ENCODE measurements at places on chromosomes 4 and X.

GRCh38 chr4:138946306-138946705 is 69.3 kb upstream of the NOCT start:
- no peak for DNase-seq

DNA sequence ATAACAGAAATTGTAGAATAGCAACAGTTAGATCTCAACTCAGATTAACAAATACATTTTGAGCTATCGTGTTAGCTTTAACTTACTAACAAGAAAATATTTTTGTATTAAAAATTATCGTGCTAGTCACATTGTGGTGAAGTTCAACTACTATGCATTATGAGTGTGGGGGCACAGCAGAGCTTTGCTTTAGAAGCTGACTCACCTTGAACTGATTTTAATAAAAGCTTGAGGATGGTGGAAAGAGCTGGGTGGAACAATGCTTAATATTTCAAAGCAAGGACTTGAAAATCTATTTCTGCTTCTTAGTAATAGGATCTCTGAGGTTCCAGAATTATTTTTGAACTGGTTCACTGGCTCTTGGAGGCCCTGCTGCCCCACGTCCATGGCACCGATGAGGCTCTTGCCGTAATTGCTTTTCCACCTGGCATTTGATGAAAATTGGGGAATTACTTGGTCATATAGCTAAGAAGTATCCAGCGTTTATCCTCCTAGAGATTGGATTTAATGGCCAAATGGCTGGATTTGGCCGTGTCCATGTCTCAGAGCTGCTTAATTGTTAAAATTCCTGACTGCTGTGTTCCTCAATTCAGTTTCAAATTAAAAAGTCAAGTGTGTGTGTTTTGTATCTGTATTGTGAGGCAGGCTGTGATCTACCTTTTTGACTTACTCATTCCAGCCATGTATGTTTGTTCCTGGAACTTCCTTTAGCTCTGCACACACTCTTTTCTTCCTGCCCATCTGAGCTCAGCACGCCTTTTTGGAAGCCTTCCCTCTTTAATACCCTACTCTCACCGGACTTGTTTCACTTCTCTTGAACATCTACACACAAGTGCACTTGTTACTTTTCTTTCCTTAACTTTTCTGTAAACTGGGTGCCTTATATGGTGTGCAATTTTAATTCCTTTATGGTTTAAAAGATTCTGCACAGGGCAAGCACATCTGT is 66.6 kb upstream of the LIMCH1 start:
- no peak for DNase-seq

GRCh38 chr4:185793716-185794115 is 18.3 kb downstream of the SORBS2 start:
- DNase-seq: no peak

DNA sequence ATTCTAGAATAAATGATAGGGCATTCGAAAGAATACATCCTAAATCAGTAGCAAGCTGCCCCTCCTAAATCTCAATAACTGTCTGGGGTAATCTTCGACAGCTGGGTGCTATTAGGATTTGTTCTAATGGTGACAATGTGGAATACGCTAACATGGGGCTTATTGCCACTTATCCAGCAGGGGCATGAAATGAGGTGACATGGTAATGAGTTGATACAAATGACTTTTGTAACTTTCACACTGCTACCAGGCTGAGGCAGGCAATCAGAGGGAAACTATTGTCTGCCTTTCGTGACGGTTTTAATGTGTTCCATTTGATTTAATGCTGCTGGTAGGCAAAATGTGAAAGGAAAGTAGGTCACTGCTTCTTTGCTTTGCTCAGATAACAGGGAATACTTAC is 1047.4 kb upstream of the PABPC4L start:
- no peak for DNase-seq

GRCh38 chr4:54213761-54214160 is 15.3 kb upstream of the PDGFRA start:
- DNase-seq: no peak

DNA sequence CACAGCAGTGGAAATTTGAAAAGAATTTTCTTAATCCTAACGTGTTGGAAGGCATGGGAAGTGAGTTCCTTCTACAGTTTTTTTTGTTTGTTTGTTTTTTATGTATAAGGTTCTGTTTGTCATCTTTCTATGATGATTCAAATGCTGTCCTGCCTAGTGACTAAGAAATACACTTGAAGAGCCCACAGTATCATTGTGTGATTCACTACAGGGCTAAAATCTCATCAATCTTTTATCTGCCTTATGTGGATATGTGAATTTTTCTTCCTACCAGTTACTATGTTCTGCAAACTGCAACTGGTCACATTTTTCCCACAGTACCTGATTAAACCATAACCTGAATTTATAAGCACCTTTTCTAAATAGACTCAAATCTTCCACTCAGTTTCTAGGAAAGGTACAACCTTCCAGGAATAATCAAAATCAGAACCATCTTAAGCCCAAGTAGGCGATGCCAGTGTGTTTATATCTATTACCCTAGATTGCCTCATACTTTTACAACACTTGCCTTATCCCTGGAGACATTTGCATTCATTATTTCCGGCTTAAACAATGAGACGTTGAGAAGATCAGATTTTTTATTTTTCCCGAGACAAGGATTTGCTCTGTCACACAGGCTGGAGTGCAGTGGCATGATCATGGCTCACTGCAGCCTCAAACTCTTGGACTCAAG is 214.6 kb upstream of the GALNT7 start:
- no peak for DNase-seq

DNA sequence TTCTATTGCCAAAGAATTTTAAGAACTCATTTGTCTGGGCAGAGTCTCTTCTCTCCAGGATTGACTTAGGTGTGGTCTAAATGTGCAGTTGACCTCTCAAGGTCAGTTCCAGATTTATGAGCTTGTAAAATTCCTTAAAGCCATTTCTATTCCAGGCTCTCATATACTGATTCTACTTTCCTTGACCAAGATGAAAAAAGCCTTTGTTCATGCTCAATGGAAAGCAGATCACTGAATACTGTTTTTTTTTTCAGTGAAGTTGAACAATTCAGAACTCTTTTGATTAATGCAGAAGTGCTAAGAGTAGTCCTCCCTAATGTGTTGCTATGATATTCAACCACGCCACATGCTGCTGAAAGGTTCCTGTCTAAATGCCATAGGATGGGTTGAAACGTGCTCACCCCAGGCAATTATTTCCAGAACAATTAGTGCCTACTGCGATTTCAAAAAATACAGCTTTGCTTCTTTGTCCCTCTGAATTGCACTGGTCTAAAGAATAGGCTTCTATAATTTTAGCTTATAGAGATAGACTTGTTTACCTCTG is 312.4 kb upstream of the PABPC5 start:
- no peak for DNase-seq

- DNase-seq: no peak
These were observed 84.7 kb downstream of the ARHGAP10 start for GRCh38 chr4:147816382-147817254.

- no peak for DNase-seq
These were observed 30.3 kb downstream of the FHIP1A start for GRCh38 chr4:151439320-151439719.

- no peak for DNase-seq
These were observed 19.4 kb downstream of the BMP3 start for GRCh38 chr4:81049907-81050306.

DNA sequence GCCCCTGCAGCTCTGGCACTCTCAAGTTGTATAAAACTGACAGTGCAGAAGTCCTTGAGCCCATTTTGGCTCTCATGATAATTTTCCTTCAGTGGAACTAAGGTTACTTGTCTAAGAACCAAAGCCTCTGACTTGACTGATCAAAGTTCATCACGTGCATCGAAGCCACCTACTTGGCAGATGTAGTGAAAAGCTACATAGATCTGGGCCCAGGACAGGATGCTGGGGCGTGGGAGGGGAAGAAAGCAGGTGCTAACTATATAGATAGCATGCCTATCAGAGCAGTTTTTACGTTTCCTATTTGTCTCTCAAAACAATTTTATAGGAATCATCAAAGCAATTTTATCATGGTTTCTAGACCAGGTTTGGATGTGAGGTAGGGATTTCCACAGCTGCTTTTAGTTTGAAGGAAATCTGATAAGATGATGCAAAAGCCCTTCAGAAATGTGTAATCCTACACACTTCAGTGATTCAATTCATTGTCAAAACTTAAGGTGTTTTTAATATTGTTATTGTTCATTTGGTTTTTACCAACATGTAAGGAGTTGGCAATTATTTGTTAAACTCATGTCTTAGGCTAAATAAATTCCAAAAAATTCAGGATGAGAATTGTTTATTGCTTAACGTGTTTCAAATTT is 1.2 kb upstream of the CD40LG start:
- DNase-seq: no peak

DNA sequence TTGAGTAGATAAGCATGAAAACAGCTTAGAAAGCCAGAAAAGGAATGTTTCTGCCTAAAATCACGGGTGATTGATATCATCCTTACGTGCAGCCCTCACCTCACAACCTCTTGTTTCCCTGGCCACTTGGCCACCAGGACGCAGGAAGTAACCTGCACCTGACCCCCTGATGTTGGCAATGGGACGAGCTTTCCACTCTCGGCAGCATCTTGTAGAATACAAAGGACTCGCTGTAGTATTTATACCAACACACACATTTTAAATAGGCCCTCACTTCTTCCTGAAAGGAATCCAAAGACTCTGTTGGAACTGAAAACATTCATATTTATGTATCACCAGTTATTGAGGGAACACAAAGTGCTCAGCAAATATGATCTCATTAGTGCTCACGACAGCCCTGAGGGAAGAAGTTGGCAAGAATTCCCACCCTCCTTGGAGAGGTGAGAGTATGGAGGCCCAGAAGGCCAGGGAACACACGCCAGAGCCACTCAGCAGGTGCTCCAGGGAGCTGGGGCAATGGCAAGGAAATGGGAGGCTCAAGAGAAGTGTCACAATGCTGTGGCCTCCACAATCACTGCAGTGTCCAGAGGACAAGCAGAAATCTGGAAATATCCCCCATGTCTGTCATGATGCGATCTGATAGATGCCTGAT is 103.3 kb upstream of the KIT start:
- no peak for DNase-seq

- no peak for DNase-seq
These were observed 70.8 kb downstream of the STIM2 start for GRCh38 chr4:26931451-26931850.

DNA sequence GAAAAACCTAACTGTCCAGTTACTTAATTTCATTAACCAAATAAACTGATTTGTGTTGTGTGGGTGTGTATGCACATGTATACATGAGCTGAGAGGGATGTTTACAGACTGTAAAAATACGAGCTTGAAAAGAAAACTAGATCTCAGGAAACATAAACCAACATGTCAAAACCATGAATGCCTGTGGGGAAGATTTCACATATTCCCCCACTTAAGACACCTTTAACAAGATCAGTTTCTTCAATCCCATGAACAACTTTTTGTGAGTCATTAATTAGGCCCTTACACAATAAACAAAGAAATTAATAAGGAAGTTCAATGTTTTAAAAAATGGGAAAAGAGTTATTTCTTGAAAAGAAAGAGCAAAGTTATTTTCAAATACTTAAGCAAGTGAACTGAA is 170.8 kb downstream of the ZNF674 start:
- DNase-seq: no peak

GRCh38 chrX:44494357-44494756 is 48.3 kb downstream of the FUNDC1 start:
- no peak for DNase-seq

DNA sequence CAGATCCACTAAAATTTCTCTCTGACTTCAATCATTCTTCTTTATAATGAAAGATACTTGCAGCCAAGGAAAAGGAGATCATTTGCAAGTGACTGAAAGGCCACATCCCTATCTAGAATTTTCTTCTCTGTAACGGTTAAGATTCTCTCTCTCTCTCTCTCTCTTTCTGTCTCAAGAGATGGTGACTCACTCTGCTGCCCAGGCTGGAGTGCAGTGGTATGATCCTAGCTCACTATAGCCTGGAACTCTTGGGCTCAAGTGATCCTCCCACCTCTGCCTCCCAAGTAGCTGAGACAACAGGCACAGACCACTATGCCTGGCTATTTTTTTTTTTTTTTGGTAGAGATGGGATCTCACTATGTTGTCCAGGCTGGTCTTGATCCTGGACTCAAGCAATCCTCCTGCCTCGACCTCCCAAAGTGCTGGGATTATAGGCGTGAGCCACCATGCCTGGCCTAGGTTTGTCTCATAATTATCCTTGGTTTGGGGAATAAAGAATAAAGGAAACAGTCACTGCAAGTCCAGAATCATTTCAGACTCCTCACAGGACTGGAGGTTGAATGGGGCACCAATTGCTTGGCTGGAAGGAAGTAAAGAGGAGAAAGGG is 33.3 kb upstream of the GALNT7 start:
- DNase-seq: no peak

GRCh38 chr4:157576671-157577217 is 356.2 kb downstream of the GRIA2 start:
- no peak for DNase-seq

DNA sequence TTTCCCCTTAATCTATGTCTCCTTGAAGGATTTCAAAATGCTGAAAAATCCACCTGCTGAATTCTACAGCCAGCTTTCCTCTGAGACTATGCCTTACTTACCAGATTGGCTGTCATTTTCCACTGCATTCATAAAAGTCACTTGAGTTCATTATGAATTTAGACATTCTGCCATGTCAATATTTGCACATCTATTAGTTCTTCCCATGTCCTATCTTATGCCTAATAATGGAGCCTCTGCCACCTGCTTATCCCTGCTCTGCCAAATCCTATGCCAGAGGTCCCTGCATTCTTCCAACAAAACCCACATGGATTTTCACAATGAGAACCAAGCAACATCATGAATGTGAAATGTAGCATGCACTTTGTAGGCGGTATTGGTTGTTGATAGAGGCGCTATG is 42.6 kb downstream of the GASK1B start:
- no peak for DNase-seq

DNA sequence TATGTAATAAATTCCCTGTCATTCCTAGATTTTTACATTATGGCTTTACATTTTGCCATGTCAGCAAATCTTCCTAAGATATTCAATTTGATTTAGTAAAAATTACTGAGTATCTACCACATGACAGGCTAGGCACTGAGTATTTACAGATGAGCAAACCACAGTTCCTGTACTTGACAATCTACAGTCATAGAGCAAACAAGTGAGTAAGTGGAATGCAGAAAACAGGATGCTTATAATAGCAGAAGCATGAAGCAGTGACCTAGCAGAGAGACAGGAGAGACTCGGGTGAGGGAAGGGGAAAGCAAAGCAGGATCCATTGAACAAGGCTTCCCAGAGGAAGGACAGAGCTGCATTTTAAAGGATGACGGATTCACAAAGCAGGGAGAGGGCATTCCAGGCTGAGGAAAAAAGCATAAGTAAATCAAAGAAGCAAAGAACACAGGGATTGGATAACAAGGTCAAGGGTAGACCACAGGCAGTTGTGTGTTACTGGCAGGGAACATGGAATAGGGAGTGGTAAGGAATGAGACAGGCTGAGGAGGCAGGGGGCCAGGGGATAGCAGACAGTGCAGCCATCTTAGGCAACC is 124.7 kb upstream of the C1QTNF7 start:
- no peak for DNase-seq

DNA sequence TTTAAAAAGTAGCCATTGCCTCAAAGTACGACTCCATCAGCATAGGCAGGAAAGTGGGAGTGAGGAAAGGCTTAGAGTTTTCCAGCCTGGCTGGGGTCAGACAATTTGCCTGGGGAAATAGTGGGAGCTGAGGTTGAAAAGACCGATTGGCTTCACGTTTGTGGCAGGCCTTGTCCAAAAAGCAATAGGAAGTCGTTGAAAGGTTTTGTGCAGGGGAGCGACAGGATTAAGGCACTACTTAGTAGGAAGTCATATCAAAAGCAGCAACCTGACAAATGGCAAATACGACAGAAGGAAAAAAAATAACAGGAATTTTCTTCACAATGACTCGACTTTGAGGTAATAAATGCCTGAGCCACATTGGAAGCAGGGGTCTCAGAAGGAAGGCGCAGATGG is 691 bp upstream of the EREG start:
- DNase-seq: no peak

- no peak for DNase-seq
These were observed 144.8 kb downstream of the FAT4 start for GRCh38 chr4:125459531-125459930.

All from stimulated activated CD4-positive, alpha-beta T cell treated with anti-CD3 and anti-CD28 coated beads, Interleukin-15, amount 100 ng/mL, for 1 hour (primary cell).